Activated CD8-positive, alpha-beta memory T cell treated with anti-CD3 and anti-CD28 coated beads for 36 hours (primary cell): ENCODE measurements at places on chromosomes 11 and 22. TPM values are rescaled to one million over a fixed set of nuclear protein-coding genes. Genes with fewer than 3 reads are reported as not detected.

The XKR3 gene
- total RNA-seq, result not detected

The PRODH gene
- 0.17 TPM for total RNA-seq

The ACRV1 gene
- total RNA-seq, result not detected

The OR4A16 gene
- not detected for total RNA-seq
